ENCODE measurements at places on chromosomes 1 and 21.

DNA sequence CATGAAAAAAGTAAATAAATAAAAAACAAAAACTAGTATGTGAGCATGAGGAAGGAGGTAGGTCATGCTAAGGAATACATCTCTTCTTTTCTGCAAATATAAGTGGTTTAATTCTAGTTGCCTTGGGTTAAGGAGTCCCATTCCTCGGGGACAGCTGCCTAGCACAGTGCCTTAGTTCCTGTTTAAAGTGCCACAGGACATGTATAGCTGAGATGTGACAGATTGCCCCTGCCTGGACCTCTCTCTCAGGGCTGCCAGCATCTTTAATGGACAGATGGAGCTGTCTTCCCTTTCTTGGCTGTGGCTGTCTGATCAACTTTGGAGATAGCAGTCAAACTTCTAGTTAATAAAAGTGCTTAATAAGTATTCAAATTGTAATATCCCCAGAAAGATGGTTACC is 50.0 kb downstream of the TSEN15 start:
- DNase-seq = peak; percentile 54

- DNase-seq = peak; percentile 8
Measured at GRCh38 chr1:86704972-86705664, 742 bp downstream of the SH3GLB1 start.

- DNase-seq = no peak
Measured at GRCh38 chr1:53295726-53296116, 32.1 kb downstream of the LRP8 start.

DNA sequence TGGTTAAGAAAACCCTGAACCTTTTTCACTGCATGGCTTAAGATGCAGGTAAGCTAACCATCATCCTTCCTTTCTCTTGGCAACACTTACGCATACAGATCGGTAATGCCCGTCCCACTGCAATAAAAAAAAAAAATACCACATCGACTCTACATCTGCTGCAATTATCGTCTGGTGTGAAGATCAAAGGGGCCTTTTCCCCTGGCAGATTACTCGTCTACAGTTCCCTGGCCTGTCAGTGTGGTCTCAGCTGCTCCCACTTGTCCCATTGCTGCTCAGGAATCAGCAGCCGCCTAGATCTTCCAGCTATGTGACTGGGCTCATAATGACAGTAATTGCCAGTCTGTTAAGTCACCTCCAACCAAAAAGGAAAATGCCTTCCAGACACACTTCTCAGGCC is 133.1 kb downstream of the SETD4 start:
- no peak for DNase-seq

DNA sequence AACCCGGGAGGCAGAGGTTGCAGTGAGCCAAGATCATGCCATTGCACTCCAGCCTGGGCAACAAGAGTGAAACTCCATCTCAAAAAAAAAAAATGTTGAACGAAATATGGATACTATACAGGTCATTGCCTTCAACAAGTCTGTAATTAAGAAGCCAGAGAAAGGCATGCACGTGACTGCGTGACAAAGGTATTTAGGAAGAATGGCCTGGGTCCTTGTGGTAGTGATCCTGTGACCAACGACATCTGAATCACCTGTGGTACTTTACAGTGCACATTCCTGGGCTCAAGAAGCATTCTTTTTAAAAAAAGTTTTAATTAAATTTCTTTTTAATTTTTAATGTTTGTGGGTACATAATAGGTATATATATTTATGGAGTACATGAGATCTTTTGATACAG is 115.0 kb downstream of the GREM2 start:
- no peak for DNase-seq

GRCh38 chr21:32360401-32360975 is 32.3 kb downstream of the URB1 start:
- no peak for DNase-seq

GRCh38 chr1:114290776-114291175 is 137.1 kb upstream of the SYT6 start:
- DNase-seq = no peak

DNA sequence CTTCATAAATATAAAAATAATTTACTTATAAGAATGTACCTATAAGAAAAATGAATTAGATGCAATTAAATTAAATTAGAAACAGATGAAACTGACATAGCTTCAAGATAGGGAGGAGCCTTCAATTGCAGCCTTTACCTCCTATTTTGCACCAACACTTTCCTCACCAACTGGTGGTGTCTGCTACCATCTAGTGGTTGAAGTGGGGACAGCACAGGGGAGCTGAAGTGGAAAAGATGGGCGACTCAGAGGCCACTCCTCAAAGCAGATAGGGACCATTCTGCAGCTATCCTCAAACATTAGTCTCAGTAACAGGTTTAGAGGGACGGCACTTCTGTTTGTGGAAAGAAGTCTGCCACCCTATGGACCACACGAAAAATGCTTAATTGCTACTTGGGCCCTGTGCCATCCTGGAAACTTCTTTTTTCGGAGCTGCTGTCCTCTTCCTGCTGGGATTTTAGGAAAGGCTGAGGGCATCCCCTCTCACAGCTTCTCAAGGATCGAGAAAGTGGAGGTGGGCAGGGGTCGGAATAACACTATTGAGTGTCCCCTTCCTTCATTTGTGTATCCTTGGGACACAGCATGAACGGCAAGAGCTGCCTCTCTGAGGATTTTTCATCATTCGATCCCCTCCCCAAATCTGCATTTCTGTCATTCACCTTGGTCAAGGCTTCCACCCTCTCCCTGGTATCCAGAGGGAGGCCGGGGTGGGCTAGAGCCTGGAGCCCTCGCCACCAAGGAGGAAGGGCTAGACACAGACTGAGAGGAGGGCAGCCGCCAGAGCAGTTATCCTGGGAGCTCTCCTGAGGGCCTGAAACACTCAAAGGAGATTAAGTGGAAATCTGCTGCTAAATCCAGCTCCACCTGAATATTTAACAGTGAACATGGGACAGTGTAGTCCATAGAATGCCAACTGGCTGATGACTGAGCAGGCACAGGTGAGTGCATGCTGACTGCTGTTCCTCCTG is 9.6 kb downstream of the PROK1 start:
- peak; percentile 45 for DNase-seq

DNA sequence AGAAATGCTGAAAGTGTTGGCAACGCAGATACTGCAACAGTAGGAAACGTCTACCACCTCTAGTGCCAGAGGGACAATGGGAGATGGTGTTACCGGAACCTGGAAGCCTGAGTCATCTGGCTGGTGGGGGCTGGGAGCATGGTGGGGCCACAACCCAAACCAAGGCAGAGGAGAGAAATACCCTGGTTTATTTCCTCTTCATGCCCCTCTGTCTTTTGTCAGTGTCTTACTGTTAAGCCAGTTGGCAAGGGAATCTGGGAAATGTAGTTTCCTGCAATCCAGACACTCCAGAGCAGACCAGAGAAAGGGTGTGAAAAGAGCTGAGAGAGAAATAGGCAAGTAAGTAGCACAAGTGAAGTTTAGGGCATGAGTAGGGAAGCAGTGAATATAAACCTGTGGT is 14.8 kb downstream of the DNTTIP2 start:
- DNase-seq = no peak

DNA sequence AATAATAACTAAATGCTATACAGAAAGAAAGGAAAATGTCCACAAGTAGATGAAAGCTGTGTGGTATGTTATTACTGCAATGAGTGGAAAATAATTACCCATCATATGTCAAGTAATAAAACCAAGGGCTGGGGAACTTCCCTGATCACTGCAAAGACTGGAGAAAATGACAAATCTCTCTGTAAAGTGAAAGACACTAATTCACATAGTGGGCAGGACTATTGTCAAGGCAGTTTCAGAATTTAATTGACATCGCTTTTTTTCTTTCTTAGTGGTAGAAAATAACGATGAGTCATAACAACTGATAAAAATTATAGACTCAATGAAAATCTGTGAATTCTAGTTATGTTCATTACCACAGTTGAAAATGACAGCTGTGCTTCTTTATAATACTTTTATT is 153.7 kb upstream of the ST6GALNAC5 start:
- DNase-seq = no peak
